Smooth muscle cell of the brain vasculature (primary cell): ENCODE measurements at places on chromosomes 5 and 9.

GRCh38 chr5:77853353-77853907 is 77.3 kb upstream of the TBCA start:
- no peak for DNase-seq

GRCh38 chr9:108142504-108143201 is 653.1 kb upstream of the KLF4 start:
- DNase-seq, result peak; percentile 59

DNA sequence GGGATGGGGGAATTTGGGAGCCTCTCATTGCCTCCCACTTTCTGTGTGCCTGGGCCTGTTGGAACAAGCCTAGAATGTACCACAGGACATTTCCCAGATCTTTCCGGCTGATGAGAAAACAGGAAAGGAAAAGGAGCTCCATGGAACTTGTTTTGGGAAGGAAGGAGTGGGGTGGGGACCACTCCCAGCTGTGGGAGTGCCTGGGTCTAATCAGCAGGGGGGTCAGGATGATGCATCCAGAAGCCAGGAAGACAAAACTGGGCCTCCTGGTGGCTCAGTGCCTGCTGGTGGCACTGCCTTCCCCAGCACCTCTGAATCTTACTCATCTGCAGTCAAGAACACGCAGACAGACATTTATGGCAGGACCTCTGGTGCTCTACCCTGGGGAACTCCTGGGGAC is 2.8 kb downstream of the SMIM33 start:
- no peak for DNase-seq

GRCh38 chr9:77710965-77711648 is 63.0 kb upstream of the GNA14 start:
- no peak for DNase-seq

- DNase-seq, result no peak
Observed at GRCh38 chr5:84248013-84248412, 136.7 kb downstream of the EDIL3 start.

DNA sequence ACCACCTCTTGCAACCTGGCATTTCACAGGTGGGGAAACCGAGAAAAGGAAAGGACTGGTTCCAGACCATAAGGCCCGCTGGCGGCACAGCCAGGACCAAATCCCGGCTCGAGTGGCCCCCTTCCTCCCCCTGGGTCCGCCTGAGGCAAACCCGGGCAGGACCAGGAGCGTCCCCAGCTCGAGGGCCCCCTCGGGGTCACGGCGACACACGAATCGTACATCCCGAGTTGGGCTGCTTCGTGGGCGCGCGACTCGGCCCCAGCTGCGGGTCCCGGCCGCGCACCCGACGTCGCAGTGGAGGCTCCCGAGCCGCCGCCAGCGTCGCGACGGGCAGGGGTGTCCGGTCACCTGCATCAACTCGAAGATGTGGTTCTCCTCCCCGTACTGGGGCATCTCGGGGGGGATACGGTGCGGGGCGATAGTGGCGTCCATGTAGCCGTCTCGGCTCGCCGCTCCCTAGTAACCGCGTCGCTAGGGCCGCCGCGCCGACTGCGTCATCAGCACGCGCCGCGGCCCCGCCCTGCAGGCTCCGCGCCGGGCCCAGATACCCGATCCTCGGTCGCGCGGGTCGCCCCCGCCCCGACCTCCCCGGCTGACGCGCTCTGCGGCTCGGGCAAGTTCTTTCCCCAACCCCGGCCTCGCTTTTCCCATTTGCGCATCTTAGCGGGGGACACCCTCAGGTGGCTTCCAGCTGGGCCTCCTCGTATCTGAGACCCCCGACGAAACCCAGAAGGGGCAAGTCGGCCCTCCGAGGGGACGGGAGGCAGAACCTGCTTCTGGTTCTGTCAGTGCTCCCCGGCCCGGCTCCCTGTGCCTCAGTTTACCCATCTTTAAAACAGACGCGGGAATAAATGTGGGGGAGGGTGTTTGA is at the start of gene AK8:
Gene AK8, minus strand, starts transcription at position 461 of the 871 bp plus-strand sequence. Its CDS starts 29 bp downstream, at position 432.
- DNase-seq, result peak; percentile 17

DNA sequence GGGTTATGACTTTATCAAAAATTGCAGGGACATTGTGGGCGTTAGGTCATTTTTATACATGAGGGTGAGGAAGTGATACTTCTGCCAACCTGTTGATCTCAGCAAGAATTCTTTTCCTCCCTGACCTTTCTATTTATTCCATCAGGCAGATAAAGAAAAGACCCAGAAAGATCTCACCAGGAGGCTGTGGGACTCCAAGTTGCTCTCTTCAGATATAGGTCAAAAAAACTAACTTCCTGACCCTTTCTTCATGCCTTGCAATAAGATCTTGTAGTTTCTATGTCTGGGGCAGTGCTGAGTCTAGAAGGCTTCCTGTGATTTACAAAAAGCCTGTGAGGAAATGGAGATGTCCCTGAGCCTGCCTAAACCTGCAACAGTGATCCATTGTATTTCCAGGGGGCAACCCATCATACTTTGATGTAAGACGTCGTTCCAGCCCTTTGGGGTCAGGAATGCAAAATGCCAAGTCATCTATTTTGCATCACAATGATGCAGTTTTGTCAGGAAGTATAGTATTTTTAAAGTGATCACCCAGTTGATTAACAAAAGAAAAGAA is 22.0 kb upstream of the PIK3R1 start:
- no peak for DNase-seq

- no peak for DNase-seq
Observed at GRCh38 chr5:41097642-41098041, 26.5 kb upstream of the MROH2B start.

GRCh38 chr5:150064681-150065220 is 21.6 kb downstream of the CSF1R start:
- peak; percentile 43 for DNase-seq

GRCh38 chr5:36519881-36520280 is 86.5 kb upstream of the SLC1A3 start:
- no peak for DNase-seq

- DNase-seq, result no peak
Observed at GRCh38 chr9:136023410-136024225, 62.4 kb upstream of the UBAC1 start.

DNA sequence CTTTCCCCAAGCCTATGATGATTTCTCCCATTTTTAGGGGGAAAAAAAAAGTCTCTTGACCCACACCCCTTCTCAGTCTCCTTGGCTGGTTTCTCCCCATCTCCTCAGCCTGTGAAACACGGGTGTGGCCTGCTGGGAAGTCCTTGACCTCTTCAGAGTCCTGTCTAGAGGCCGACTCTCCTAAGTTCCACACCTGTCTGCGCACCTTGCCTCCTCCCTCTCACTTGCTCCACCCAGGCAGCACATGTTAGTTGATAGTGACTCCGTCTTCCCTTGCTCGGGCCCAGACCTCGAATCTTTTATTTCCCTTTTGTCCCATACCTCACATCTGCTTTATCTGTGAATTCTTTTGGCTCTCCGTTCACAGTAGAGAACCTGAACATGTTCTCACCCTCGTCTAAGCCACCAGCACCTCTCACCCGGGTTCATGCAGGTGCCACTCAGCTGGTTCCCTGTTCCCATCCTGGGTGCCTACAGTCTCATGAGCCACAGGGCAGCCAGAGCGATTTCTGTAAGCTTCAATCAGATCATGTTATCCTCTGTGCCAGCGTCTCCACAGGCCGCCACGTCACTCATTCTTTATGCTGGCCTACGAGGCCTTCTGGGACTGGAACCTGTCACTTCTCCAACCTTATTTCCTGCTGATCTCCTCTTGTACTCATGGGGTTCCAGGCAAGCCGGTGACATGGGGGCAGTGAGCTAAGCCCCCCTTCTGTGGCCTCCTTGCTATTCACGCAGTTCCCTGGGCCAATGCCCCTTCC is 51.7 kb upstream of the LRRTM2 start:
- DNase-seq, result no peak

DNA sequence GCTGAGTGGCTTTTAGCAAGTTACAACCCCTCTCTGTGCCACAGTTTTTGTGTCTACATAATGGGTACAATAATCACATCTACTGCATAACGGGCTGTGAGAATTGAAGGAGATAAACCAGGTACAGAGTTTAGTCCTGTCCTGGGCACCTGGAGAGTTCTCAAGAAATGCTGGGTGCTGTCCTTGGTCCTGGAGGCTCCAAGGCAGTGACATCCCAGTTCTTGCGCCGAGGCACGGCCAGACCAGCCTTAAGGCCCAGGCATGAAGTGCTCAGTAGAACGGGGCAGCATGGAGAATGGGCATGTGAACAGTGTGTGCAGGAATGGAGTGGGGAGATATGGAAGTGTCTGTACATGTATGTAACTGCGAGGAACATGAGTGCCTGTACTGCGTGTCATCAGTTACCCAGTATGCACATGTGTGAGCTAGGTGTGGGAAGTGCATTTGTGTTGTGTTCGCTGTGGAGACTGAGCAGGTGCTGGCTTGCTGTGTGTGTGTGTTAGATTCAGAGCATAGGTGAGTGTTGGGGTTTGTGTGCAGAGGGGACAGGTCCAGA is 6.3 kb upstream of the UNC5A start:
- DNase-seq, result no peak

DNA sequence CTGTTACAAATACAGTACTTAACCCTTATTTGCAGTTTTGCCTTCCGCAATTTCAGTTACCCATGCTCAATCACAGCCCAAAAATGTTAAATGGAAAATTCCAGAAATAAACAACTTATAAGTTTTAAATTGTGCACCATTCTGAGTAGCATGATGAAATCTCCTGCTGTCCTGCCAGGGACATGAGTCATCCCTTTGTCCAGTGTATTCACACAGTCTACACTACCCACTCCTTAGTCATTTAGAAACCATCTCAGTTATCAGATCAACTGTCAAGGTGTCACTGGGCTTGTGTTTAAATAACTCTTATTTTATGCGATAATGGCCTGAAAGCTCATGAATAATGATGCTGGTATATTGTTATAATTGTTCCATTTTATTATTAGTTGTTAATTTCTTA is 95.8 kb downstream of the PLCXD3 start:
- DNase-seq, result no peak

DNA sequence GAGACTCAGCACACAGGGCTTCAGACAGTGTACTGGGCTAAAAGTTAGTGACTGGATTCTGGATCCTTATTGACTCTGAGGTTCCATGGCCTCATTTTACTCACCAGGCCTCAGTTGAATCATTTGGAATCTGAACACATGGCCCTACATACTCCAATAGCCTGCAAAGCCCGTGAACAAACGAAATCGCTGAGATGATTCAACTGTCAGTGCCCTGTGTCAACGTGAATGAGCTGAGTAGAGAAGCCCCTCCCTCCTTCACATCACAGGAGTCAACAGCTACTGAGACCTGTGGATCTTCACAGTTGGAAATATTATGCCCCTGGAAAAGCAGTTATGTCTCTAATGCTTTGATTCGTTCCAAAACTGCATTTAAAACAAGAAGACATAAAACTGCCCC is 429.3 kb downstream of the GADD45G start:
- DNase-seq, result no peak

DNA sequence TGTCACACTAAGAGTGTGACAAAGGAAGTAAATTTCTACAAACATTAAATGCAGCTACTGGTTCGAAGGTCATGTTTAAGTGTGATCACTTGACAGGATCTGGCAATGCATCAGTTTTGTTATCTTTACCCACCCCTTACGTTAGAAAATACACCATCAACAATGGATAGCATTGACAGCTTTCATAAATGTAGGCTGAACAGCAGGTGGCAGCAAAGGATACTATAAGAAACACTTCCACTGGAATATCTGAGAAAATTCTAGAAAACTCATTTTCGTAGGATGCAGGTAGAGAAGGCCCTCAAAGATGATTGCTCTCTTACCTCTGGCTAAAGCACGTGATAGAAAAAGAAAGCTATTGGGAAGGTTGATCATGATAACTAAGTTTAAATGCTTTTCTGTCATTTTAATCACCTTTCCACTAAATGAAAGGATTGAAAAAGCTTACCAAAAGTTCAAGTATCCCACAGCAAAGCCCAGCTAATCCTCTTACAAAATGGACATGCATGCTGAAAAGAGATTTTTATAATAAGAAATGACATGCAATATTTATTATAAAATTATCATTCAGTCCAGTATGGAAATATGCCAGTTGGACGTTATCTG is 292.5 kb downstream of the PARP8 start:
- peak; percentile 10 for DNase-seq

DNA sequence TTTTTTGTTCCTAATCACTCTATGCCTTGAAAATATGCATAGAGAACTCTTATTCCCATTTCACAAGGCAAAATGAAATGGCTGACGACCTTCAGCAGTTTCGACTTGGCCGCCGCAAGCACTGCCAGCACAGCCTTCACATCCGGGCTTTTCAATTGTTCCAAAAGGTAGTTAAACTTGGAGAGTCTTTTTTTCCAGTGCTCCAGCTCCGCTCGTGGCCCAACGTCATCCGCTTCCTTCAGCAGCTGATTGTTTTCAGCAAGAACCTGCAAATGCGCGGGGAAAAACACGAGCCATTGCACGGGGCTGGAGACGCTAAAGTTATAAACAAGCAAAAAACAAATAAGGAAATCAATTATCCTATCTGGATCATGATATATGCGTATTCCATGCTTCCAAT is 25.4 kb downstream of the DNAH5 start:
- DNase-seq, result no peak

- peak; percentile 61 for DNase-seq
Observed at GRCh38 chr5:174724484-174725260, at the start of gene MSX2. Gene MSX2 (plus strand): TSS chr5:174724582. CDS start chr5:174724660, 78 bp downstream.

GRCh38 chr9:72262063-72262462 is 102.9 kb downstream of the ZFAND5 start:
- no peak for DNase-seq

DNA sequence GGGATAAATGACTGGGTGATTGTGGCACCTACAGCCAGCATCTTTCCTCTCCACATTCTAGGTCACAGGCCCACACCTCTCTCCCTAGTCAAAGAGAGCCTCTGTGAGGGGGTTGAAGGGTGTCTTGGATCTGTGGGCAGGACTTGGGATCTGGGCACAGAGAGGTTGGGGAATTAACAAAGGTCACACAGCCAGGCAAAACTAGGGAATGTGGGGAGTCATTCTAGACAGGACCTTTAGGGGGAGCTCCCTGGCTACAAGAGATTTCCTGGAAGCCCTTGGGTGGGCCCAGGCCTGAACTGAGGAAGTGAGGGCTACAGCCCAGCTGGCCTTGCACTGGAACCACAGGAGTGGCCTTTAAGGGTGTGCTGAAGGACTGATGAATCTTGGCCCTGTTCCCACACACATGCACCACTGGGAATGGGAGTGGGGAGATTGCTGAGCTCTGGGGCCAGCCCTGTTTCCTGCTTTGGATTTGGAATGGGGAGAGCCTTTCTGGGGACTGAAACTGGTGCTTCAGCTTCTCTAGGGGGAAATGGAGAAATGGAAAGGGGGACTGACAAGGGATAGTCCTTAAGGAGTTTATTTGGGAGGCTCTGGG is 12.4 kb upstream of the CXXC5 start:
- peak; percentile 91 for DNase-seq
